Nephron progenitor cell (in vitro differentiated cells): ENCODE measurements at places on chromosomes 1 and 21.

DNA sequence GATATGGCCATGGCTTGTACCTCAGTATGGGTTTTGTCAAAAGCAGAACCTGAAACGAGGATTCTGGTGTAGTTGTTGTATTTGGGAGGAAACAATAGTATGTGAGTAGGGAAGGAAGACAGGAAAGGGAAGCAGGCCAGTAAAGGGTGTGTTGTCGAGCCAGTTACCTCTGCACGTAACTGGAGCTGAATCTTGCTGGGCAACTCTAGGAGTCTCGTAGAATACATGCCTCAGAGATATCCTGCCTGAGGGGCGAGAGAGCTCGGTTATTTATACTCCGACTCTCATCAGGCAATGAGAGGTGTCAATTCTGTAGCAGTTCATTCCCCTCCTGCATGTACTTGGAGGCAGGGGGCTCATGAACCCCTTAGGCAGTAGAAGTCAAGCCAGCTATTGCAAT lies 45.9 kb upstream of the KIF26B start:
- no peak for DNase-seq

DNA sequence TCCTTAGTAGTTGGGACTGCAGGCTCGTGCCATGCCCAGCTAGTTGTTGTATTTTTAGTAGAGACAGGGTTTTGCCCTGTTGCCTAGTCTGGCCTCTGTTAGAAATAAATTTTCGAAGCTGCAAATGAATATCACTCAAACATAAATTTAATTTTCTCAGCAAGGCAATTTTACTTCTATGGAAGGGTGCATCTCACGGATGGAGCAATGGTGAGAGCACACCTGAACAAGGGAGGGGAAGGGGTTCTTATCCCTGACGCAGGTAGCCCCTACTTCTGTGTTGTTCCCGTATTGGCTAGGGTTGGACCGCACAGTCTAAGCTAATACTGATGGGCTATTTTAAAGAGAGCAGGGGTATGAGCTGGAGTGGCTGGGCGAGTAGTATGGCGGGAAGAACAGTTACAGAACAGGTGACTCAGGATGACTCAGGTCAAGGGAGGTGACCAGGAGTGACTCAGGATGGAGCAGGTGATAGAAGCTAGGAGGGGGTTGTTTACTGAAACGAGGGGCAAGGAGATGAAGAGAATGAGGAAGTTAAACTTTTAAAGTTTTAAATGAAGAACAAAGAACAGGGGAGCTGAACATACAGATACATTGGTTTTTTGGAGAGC lies 7.5 kb downstream of the MDM4 start:
- DNase-seq = no peak

GRCh38 chr1:243575070-243575469 lies 275.0 kb downstream of the AKT3 start:
- no peak for DNase-seq

- DNase-seq = no peak
Measured at GRCh38 chr1:245217853-245218608, 63.2 kb downstream of the KIF26B start.

- DNase-seq = no peak
Measured at GRCh38 chr1:67514786-67515185, 84.6 kb upstream of the SERBP1 start.

DNA sequence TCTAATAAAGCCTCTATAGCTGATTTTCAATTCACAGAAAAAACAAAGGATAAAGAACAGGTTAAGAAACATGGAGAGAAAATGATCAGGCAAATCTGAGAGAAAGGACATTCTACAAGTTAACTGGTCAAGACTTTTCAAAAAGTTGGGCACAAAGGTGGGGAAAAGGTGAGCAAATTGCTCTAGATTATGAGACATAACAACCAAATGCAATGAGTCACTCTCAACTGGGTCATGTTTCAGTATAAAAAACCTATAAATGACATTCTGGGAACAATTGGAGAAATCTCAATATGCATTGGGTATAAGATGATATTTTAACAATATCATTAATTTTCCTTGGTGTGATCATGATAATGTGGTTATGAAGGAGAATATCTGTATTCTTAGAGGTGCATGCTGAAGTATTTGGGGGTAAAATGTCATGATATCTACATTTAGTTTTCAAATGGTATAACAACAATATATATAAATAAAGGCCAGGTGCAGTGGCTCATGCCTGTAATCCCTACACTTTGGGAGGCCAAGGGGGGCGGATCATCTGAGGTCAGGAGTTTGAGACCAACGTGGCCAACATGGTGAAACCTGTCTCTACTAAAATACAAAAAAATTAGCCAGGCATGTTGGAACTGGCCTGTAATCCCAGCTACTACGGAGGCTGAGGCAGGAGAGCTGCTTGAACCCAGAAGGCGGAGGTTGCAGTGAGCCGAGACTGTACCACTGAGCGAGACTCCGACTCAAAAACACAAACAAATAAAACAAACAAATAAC lies 27.0 kb downstream of the ANKRD13C start:
- DNase-seq = no peak

DNA sequence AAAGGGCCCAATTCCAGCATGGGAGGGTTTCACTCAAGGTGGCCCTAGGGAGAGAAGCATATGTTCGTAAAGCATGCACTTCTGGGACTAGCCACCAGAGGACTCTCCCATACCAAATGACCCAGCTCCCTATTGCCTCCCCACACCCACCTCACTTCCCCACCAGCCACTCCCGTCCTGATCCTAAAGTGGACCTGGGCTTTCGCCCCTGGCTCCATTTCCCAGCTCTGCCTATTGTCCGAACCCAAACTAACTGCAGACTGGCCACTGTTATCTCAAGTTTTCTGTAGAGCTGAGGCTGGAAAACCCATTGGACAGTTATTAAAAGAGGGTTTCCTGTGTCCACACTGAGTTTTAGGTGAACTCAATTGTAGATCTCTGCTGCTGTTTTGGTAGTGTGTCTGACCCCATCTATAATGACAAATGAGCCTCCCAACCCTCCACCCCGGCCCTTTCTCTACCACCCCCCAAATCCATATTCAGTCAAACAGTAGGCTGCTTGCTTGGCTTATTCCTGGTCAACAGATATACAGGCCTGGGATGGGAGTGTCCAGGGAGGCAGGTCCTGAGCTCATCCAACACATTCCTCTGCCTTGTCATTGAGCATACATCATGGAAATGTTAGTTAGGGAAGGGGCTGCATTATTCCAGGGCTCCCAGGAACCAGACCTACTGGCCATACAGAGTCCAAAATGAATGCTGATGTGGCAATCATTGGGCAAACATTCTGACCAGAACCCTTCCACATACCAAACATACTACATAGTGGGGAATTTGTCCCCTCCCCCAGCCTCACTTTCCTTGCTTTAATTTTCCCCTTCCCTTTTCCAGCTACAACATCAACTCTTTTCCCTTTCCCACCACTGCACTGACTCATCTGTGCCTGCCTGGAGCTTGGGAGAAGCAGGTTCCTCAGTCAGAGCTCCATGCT lies 59.2 kb downstream of the ABCA4 start:
- peak; percentile 70 for DNase-seq

- DNase-seq = no peak
Measured at GRCh38 chr1:90509225-90510048, 207.7 kb downstream of the BARHL2 start.

- peak; percentile 17 for DNase-seq
Measured at GRCh38 chr1:232477728-232478127, 152.2 kb downstream of the SIPA1L2 start.

- DNase-seq = no peak
Measured at GRCh38 chr1:150881331-150882070, 5.1 kb upstream of the ARNT start.

DNA sequence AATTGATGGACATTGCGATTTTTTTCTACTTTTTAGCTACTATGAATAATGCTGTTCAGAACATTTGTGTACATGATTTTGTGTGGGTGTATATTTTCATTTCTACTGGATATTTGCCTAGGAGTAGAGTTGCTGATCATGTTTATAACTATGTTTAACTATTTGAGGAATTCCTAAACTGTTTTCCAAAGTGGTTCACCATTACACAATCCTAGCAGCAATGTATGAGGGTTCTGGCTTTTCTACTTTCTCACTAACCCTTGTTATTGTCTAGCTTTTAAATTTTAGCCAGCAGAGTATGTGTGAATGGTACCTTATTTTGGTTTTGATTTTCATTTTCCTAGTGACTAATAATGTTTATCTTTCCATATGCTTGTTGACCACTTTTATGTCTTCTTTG lies 86.2 kb downstream of the ATG4C start:
- DNase-seq = no peak

- no peak for DNase-seq
Measured at GRCh38 chr1:244150071-244150470, 99.0 kb downstream of the ZBTB18 start.

- no peak for DNase-seq
Measured at GRCh38 chr1:168300626-168301025, 19.9 kb downstream of the TBX19 start.

GRCh38 chr21:36630485-36631206 lies 68.3 kb upstream of the SIM2 start:
- DNase-seq = peak; percentile 83

GRCh38 chr1:184622136-184622823 lies 132.4 kb downstream of the EDEM3 start:
- peak; percentile 64 for DNase-seq

DNA sequence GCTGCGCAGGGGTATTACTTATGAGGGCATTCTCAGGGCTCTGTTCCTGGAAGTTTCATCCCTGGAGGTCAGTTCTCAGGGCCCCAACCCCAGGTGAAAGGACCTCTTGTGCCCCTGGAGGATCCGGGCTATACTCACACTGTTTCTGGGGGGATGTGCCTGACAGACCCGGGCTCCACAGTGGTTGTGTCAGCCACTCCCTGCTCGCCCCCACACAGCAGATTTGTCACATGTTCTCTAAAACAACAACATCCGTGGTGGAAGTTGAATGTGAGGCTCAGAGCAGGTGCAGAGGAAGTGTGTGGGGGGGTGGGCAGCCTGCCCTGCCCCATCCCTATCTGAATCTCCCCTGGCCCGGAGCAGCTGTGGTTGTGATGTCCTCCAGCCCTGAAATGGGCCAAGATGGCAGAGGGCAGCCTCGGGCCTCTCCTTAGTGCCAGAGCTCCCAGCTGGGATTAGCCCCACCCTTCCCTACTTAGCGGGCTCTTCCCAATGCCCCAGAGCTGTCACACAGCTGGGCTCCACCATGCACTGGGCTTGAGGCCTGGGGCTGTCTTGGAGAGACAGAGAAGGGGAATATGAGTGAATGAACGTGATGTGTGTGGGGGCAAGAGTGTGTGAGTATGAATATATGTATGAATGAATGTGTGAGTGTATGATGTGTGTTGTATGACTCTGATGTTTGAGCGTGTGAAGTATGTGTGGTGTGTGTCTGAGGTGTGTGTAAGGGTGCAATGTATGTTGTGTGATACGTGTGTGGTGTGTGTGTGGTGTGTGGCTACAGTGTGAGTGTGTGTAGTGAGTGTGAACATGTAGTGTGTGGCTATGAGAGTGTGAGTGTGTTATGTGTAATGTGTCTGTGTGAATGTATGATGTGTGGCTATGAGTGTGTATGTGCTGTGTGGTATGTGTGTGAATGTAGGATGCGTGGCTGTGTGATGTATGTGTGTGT lies 1.5 kb upstream of the FCMR start:
- no peak for DNase-seq

GRCh38 chr1:17680308-17680707 lies 74.8 kb upstream of the ACTL8 start:
- DNase-seq = no peak

GRCh38 chr1:152110365-152110859 lies 4.8 kb downstream of the TCHH start:
- no peak for DNase-seq

- peak; percentile 30 for DNase-seq
Measured at GRCh38 chr1:203306089-203306964, 1.0 kb downstream of the BTG2 start.

GRCh38 chr1:89973471-89974127 lies 21.3 kb upstream of the ZNF326 start:
- no peak for DNase-seq

DNA sequence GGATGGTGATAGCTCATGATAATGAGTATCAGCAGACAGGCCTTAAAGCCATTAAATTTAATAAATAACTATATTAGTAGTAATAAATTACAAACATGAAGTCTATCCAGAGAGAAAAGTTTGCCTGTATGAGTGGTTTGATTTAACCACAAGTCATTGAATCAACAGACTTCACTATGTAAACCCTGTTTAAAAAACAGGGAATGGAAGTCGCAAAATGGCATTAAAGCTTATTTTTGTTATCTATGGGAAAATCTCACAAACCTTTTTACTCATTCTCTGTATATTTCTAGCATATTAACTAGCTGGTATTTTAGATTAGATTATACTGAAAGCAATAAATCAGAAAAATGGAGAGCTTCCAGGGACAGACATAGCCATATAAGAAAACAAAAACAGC lies 45.3 kb downstream of the SASS6 start:
- DNase-seq = no peak

DNA sequence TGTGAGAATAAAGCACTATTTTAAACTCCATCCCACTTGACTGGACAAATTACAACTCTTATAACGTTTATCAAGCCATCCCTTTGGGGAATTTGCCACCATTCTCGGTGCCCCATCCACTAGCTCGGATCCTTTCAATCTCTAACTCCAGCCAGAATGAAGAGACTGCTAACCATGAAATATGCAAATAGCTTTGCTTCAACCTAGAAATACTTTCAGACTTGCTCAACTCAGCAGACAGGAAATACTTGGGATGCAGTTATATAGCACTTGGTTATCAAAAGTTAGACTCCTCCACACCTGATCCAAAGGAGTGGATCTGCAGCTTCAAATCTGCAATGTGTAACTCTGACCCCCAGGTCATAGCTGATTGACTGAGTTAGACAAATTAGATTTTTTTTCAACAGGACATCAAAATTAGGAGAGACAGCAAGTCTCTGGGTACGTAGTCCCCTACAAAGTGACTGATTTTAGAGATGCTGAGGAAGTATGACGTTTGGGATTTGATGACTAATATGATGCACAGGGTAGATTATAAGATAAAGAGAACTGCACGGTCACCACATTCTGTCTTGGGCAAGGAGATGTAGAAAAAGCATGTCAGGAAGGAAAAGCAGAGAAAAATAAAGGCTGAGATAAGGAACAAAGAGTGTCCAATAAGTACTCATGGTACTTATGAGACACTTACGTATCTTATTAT lies 496.0 kb downstream of the AGBL4 start:
- DNase-seq = no peak

DNA sequence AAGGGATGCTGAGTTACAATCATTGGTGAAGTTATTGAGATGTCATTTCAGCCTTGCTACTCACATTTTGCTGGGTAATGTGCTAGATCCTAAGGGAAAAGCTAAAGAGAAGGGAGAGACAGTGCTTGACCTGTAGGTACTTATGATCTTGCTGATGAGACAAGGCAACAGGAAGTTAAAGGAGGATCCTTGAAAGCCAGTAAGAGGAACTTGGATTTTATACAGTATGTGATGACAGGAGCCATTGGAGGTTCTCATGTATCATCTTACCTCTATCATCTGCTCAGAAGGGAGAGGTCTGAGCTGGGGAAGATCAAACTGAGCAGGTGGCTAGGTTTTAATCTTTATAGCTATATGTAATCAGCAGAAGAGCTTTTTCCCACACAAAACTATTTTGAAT lies 6.3 kb downstream of the APOBEC4 start:
- DNase-seq = no peak

GRCh38 chr1:168161459-168161858 lies 17.3 kb upstream of the TIPRL start:
- DNase-seq = no peak
